ENCODE measurements at places on chromosomes 1 and 21. TPM values are rescaled to one million over a fixed set of nuclear protein-coding genes. Genes with fewer than 3 reads are reported as not detected.

The ILF2 gene
- 213 TPM for total RNA-seq

The OLIG2 gene
- not detected for total RNA-seq

The WNT4 gene
- total RNA-seq: 0.43 TPM

The CD1C gene
- not detected for total RNA-seq

The RIIAD1 gene
- total RNA-seq: not detected

The SCCPDH gene
- 47.4 TPM for total RNA-seq

The S100A7 gene
- not detected for total RNA-seq

The XPR1 gene
- 18.7 TPM for total RNA-seq

The PRR9 gene
- total RNA-seq: not detected

The CD34 gene
- 0.43 TPM for total RNA-seq

The IFI16 gene
- 60.5 TPM for total RNA-seq

The PLCH2 gene
- total RNA-seq: under 0.01 TPM

The RAP1GAP gene
- not detected for total RNA-seq

The FCER1G gene
- not detected for total RNA-seq

The ITLN1 gene
- total RNA-seq: not detected

The SELL gene
- total RNA-seq: not detected

The OR10J1 gene
- total RNA-seq: not detected

The VPS45 gene
- total RNA-seq: 57.9 TPM

The PMVK gene
- 6.4 TPM for total RNA-seq

The MLLT11 gene
- total RNA-seq: 9.1 TPM

The CDK18 gene
- total RNA-seq: 2.2 TPM

The ANKRD34A gene
- total RNA-seq: 1.6 TPM

The GLIS1 gene
- total RNA-seq: 0.43 TPM

The SLC6A17 gene
- under 0.01 TPM for total RNA-seq

The RWDD3 gene
- 10.0 TPM for total RNA-seq

The LACTBL1 gene
- total RNA-seq: not detected

The FCRL6 gene
- total RNA-seq: not detected

The LCE2A gene
- 0.43 TPM for total RNA-seq

The HRNR gene
- not detected for total RNA-seq

The MRPL39 gene
- 34.5 TPM for total RNA-seq

The GSTM1 gene
- total RNA-seq: not detected

The PRAMEF6 gene
- total RNA-seq: not detected

The AMY1B gene
- not detected for total RNA-seq

The ORC1 gene
- 5.2 TPM for total RNA-seq

The ZDHHC18 gene
- total RNA-seq: 16.4 TPM

The MKNK1 gene
- total RNA-seq: 14.7 TPM

The GPR37L1 gene
- total RNA-seq: under 0.01 TPM

The KLHDC9 gene
- total RNA-seq: 1.9 TPM

The SMG5 gene
- 52.2 TPM for total RNA-seq

The MAP1LC3C gene
- total RNA-seq: under 0.01 TPM

The TRIM46 gene
- 6.5 TPM for total RNA-seq

The IL6R gene
- total RNA-seq: 11.6 TPM

The OR2G2 gene
- not detected for total RNA-seq

The PADI3 gene
- total RNA-seq: under 0.01 TPM

The KRTAP13-2 gene
- total RNA-seq: not detected

The SPATA6 gene
- total RNA-seq: 4.2 TPM
